Psoas muscle (tissue), 8 donors: ENCODE measurements at places on chromosomes 11 and 22. TPM values are rescaled to one million over a fixed set of nuclear protein-coding genes. Genes with fewer than 3 reads are reported as not detected.
A peak's percentile ranks its signal among the peaks of the same experiment; 100 is the strongest.

Gene DDTL
- total RNA-seq, result 0.95 TPM

Gene KIRREL3
- total RNA-seq, result not detected

DNA sequence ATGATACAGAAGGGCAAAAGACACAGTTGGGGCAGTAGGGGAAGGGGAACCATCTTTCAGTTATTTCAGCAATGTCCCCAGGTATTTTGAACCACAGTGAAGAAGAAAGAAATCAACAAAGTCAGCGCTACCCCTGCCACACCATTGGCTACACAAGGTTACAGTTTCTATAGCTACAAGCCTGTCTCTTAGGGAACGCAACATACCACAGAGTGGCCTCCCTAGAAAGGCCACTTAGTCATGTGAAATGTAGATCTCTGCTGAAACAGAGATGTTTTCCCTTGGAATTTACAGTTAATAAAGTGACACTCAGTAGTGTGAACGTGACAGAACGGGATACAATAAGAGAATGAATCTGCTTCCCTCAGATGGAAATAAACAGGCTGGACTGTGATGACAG, 54.6 kb downstream of the MCHR1 start:
- no peak for DNase-seq

GRCh38 chr22:40826984-40827741, 8.0 kb upstream of the SLC25A17 start:
- DNase-seq, result no peak

Gene SEPTIN3
- not detected for total RNA-seq

DNA sequence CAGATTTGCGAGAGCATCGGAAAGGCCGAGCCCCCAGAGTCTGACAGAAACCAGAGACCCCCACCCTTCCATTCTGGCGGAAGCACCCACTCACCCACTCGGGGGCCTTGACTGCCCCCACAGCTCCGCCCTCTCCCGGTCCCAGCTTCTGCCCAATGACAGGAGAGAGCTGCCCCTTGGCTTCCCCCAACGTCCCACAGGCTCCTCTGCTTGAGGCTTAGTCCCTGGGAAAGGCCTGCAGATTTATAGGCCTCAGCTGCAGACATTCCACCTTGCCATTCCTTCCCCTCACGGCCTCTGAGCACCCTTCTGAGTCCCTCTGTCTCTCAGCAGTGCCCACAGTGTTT, 125.0 kb upstream of the NCAM1 start:
- no peak for DNase-seq

DNA sequence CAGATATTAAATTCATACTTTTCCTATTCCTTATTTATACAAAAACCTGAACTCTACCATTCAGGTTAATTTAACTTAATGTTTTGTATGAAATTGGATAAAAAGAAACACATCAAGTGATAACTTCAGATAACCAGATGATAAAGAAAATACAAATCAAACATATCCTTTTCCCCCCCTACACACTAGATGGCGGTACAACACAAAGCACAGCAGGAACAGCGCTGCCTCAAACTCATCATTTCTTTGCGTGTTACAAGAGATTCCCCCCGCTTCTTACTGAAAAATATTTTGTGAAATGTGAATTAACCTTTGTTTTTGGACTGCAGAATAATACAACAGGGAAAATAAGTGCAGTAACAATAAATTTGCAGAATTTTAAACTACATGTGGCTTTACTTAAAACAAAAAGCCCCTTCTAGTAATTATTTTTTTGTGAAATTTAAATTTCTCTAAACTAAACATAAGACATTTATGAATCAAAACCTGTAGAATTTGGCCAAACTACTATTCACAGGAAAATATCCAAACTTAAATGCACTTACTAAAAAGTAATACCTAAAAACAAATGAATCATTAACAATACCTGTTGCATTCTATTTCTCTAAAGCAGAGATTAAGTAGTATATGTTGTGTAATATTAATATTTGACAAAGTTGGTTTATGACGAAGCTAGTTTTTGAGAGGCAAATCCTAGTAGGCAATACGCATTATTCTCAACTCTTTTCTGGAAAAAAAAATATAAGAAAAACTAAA, 74.4 kb downstream of the ARHGAP32 start:
- DNase-seq, result no peak

Gene UBQLN3
- total RNA-seq, result not detected

Gene RFPL1
- not detected for total RNA-seq

DNA sequence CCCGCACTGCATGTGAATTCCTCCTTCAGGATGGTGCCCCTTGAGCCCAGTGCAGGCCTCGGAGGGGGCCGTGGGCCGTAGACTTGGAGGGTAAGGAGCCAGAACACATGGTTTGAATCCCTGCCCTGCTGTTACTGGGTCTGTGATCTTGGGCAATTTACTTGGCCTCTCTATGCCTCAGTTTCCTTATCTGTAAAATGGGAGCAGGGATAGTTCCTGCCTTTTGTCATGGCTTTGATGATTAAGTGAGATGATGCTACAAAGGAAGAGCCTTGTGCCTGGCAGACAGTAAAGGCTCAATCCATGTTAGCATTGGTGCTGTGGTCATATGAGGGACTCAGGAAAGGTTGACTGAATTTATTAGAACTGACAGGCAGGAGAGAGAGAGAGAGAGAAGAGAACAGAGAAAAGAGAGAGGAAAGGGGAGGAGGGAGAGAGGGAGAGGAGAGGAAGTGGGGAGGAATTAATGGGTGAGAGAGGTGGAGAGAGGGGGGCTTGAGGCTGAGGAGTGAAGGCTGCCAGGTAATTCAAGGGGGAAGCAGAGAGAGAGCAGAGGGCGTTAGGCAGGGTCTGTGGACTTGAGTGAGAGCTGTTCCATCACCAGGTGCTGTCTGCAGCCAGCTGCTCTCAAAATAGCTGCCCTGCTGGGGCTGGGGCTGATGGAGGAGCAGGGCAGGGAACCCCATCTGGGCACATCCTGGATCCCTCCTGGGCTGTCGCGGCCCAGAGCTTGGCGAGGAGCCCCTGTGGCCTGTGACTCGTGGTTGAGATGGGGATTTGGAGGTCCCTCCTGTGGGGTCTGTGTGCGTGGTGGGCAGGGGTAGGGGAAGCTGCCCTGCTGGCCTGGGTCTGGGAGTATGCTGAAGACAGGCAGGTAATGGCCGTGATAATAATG, 44.1 kb downstream of the MCM5 start:
- no peak for DNase-seq

DNA sequence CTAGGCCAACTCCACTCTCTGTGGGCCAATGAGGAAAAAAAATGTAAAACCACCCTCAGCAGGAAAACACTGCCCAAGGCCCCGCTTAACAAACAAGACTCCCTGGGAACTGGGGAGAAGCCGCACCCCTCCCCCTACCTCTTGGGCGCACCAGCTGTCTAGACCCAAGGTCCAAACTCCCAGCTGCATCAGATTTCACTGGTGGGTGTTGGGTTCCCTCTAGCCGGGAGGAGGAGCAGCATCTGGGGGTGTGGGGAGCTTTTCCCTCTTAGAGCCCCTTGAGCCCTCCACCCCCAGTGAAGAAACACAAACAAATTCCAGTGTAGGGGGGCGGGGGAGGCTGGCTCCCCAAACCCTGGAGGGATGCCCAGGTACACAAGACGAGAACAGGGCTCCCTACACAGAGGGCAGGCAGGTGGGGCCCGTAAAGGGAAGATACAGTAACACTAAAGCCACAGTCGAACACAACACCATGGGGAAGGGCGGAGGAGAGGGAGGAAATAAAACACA, 64.9 kb downstream of the NECTIN1 start:
- no peak for DNase-seq

DNA sequence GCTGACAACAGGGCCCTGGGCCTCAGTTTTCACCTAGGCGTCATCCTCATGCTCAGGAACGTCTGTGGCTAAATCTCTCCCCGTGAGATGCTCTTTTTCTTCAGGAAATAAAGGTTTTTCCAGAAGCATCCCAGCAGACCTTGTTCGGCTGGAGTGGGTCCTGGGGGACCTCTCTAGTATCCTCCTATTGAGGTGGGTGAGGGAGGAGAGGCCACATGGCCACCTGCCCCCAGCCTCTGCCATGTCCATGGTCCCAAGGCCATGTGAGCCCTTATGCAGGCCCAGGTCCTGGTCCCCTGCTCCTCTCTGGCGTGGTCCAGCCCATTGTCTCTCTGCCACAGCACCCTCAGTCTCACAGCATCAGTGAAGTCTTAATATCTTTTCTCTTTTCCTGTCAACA, 22.0 kb downstream of the ALG12 start:
- no peak for DNase-seq

Gene RAC2
- total RNA-seq, result 2.3 TPM

DNA sequence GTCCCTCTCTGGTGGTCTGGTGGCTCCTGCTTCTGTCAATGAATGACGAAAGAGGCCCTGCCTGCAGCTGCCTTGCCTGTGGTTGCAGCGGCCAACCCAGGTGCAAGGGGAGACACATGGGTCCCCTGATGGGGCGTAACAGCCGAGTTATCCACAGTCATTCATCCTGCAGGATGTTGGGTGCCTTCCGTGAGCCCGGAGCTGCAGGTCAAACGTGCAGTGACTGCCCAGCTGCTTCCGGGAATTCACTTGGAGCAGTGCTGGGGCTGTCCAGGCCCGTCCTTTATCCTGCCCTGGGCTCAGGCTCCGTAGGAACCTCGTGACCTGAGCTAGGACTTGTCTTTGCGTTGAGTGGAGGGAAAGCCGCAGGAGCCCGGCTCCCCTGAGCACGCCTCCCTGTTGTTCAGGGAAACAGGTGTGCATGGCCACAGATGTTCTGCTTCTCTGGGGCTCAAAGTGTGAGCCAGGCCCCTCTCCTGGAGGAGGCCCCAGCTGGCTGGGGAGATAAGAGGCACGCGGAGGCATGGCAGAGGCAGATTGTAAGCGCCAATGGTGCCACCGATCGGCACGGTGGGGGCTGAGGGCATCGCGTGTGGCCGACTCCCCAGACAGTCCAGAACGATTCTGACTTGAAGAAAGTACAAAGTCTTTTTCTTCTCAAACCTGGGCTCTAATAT, 635.4 kb downstream of the BRD1 start:
- no peak for DNase-seq

Gene COPB1
- 33.4 TPM for total RNA-seq

DNA sequence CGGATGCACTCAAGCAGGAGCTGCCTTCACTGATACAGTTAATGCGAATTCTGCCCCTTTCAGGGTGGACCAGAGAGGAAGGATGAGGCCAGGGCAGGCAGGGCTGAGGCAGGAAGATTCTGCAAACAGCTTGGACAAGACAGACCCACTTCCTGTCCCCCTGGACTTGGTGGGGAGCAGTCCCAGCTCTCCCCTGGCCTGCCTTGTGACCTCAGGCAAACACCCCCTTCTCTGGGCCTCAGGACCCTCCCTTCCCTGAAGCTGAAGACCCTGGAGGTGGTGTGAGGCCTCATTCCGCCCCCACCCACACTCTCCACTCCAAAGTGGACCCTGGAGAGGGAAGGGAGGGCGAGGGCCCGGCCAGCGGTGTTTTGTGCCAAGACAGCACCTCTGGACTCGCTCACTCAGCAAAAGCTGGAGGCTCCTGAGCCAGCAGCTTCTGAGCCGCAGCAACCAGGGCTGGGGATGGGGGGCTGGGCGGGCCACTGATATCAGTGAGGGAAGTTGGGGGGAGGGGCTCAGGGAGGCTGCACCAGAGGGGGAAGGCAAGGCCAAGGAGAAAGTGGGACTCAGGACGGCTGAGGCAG, 8.5 kb downstream of the RAB3IL1 start:
- DNase-seq, result peak; percentile 63

GRCh38 chr11:134932761-134933160, 520.7 kb upstream of the B3GAT1 start:
- no peak for DNase-seq

DNA sequence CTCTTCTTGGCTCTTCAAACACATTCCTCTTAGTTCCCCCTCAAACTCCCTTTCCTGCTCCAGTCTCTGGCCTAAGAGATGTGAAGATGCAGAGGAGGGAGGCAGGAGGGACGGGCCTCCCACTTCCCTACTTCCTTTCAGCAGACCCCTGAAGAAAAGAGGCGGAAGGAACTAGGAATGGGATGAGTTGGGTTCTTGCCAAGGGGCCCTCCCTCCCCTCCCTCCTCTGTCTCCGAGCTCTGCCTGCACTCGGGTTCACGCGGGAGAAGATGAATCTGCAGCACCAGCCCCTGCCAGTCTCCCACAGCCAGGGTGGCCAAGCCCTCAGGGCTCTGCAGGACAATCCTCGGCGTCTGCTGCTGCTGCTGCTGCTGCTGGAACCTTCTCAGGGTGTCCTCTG, 24.3 kb upstream of the PKNOX2 start:
- DNase-seq, result no peak

Gene RPL3
- total RNA-seq, result 302 TPM

- DNase-seq, result no peak
Measured at GRCh38 chr11:3735827-3736226, 61.5 kb downstream of the NUP98 start.

DNA sequence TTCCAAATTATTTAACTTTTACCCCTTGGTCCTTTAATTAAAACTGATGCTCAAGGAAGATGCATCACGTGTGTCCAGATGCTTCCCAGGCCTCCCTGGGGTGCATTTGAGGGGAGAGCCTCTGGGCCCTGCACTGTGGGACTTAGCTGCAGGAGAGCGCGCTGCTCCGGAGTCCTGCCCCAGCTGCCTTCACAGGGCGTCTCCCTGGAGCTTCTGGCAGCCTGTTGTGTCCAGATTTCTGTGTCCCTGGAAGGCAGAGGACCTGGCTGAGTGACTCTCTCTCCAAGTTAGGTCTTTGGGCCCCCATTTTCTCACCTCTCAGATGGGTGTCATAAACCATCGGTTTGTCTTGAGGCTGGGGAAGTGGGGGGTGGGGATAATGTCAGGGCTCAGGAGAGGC, 3.0 kb downstream of the ARHGAP8 start:
- DNase-seq, result no peak

DNA sequence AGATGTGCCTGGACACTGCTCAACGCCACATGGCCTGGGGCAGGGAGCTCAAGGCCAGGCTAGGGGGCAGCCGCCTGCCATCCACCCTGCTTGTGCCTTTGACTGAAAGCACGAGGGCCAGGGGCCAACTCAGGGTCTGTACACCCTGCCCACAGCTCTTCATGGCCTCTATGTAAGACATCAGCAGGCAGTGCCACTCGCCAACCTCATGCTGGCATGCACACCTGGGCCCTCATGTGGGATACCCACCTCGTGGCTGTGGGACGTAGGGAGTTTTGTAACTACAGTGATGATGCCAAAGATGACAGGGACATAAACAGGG, 25.6 kb downstream of the TBX1 start:
- DNase-seq, result no peak
